K562 (cell line): ENCODE measurements at places on chromosomes 6 and 20. TPM values are rescaled to one million over a fixed set of nuclear protein-coding genes. Genes with fewer than 3 reads are reported as not detected.

Gene BPIFB2
- total RNA-seq: 0.11 TPM in 1 of 2 replicates, not detected in the other

Gene ISM1
- not detected in 2 replicates for total RNA-seq

Gene LY6G6F
- total RNA-seq: 0.18 TPM in 1 of 2 replicates, not detected in the other

Gene RNF146
- 13.1 and 15.4 TPM in 2 replicates for total RNA-seq
